Right lobe of liver (tissue), 6 donors: ENCODE measurements at places on chromosomes 1 and 21. TPM values are rescaled to one million over a fixed set of nuclear protein-coding genes. Genes with fewer than 3 reads are reported as not detected.

TAL1 gene
- total RNA-seq: 2.4 TPM

FOXO6 gene
- 0.54 TPM for total RNA-seq

SPATA1 gene
- 0.31 TPM for total RNA-seq

KCNJ9 gene
- not detected for total RNA-seq

LRIG2 gene
- total RNA-seq: 5.1 TPM
